ENCODE measurements at places on chromosomes 3 and 15.

GRCh38 chr3:127610105-127610504 is 11.9 kb downstream of the MCM2 start:
- DNase-seq: no peak

GRCh38 chr15:23687143-23687470 is at the start of gene NDN:
TSS of gene NDN (minus strand) at chr15:23687305. CDS start at chr15:23687217, 88 bp downstream.
- no peak for DNase-seq

DNA sequence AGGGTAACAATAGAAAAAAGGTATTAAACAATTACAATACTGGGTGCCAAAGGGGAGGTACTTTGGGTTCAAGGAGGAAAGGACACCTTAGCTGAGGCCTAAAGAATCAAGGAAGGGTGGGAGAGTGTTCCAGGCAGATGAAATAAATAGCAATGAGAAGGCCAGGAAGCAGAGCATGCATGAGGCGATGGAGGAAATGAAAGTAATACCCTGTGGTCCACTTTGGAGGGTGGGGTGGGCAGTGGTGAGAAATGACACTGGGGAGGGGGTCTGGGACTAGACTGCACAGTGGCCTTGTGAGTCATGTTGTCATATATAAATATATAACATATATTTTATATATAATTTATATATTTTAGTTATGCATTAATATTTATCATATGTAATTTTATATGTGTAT is 55.9 kb downstream of the BHLHE40 start:
- no peak for DNase-seq

DNA sequence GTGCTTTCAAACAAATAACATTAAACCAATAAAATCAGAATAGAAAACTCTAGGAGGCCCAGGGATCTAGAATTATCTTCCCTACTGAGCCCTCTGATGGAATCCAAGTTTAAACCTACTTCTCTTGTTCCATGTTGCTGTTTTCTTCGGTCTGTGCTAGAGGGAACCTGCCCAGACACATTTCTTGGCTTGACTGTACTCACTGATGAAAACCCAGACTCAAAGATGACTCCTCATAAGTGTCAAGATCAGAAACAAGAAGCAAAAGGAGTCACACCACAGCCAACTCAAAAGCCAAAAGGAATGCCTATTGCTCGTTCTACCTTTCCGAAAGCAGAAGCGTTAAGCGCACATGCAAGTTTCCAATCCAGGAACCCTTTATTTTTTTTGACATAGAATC is 31.6 kb downstream of the SCAP start:
- DNase-seq: no peak

- no peak for DNase-seq
Observed at GRCh38 chr3:62632510-62633294, 242.5 kb downstream of the CADPS start.

GRCh38 chr3:131421957-131422498 is 40.5 kb downstream of the NUDT16 start:
- DNase-seq: no peak

GRCh38 chr15:72198356-72199204 is 993 bp upstream of the GRAMD2A start:
- no peak for DNase-seq

- no peak for DNase-seq
Observed at GRCh38 chr3:197224034-197224444, 74.4 kb downstream of the DLG1 start.

Measured in BJ (cell line).